ENCODE measurements at places on chromosomes 16 and 17.

- DNase-seq = no peak
Measured at GRCh38 chr16:84605339-84605848, 12.5 kb downstream of the COTL1 start.

DNA sequence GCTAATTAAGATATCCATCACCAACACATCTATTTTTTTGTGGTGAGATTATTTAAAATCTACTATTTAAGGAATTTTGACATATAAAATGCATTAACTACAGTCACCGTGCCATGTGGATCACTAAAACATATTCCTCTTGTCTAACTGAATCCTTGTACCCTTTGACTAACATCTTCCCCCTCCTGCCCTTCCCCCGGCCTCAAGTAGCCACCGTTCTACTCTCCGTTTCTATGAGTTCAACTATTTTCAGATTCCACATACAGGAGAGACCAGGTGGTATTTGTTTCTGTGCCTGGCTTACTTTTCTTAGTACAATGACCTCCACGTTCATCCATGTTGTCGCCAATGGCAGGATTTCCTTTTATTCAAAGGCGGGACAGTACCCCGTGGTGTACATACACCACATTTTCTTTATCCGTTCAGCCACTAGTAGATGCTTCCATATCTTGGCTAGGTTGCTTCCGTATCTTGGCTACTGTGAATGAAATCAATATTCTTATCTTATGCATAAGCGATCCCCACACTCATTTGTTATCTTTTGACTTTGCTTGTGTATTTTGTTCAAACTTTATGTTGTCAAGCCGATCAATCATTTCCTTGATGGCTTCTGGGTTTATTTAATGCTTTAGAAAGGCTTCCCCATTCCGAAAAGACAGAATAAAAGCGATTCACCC lies 134.7 kb downstream of the KCNJ12 start:
- no peak for DNase-seq

DNA sequence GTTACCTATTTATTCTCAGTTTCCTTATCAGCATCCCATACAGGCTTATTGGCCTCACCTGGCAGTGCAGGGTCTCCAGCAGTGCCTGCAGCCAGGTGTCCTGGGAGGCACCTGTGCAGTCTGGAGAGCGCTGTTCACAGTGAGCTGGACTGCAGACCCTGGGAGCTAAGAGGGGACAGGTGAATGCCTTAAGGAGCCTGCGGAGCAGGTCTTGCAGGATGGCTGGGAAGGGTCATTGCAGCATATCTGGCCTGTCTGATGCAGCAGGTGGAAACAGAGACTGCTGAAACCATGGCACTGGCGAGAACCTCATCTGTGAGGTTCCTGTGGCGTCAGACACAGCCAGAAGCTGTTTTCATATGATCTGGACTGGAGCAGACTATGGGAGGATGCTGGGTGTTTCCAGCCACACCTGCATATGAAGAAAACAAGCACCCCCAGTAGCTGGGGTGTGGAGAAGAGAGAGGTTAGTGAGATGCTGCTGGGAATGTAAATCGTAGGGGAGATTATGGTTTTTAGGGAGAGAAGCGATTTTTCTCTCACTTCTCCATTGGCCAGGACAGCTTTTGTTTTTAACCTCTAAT lies 77.0 kb downstream of the NTN1 start:
- DNase-seq = no peak

- DNase-seq = no peak
Measured at GRCh38 chr16:56515665-56516064, 4.2 kb downstream of the BBS2 start.

DNA sequence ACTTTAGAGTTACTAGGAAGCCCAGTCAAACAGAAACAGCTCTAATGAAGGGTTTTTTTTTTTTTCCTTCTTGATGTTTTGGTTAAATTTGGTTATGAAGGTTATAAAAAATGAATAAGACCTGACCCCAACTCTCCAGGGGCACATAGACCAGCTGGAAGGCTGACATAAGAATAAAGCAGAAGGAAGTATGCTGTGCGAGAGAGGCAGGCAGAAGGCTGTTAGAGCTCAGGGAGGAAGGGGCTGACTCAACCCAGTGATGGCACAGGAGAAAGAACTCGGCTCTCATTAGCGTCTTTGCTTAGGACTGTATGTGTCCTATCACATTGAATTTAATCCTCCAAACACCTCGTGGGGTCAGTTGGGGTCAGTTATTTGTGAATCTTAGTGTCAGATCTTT lies 474.6 kb downstream of the PMP22 start:
- no peak for DNase-seq

- no peak for DNase-seq
Measured at GRCh38 chr17:8875957-8876356, 8.5 kb upstream of the PIK3R6 start.

- no peak for DNase-seq
Measured at GRCh38 chr16:8937803-8938202, 25.9 kb downstream of the USP7 start.

DNA sequence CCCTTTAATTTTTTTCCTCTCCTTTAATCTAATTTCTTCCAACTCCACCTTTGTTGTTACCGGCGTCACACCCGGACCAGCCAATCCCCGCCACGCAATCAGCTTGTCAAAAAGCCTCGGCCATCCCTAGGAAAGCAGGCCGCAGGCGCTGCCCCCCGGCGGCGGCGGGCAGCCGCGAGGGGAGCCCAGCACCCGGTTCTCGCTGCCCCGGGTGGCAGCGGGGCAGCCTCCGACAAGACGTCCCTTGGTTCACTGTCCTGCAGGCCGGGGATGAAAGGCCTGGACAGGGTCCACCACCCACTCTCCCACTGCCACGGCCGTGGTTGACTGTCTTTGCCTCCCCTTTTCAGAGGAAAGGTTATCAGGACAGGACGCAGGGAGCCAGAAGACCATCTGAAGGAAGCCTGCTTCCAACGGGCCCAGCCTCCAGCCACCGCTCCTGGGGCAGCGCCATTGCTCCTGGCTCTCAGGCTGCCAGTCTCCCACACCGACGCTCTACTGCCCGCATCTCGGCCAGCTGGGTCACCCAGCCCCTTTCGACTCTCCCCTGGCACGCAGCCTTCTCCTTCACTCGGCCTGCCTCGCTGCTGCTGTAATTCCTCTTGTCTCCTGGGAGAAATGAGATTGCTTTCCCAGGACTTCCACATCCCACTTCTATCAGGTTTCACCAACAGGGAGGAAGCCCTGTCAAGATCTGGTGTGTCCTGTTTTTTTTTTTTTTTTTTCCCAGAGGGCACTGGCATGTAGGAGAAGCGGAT lies 2.8 kb upstream of the UBTF start:
- no peak for DNase-seq

DNA sequence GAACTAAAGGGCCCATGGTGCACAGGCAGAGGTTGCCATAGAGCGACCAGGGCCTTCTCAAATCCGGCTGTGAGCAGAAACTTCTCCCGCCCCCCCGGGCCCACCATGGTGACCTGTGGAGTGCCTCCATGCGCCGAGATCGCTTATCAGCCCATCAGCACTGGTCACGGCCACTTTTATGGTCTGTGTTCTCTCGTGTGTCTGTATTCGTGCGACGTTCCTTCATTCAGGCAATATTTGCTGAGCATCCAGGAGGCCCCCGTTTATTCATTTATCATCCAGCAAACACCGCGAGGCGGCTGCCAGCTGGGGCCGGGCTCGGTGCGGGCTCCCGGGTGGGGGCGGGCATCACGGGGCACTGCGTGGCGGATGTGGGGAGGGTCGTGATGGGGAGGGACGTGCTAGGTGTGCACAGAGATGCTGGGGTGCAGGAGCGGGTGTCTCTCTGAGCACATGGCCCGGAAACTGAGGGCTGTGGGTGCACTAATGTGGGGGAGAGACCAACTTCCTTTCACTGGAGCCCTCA lies 88.0 kb upstream of the CBX4 start:
- no peak for DNase-seq

- DNase-seq = no peak
Measured at GRCh38 chr17:44272321-44272951, 4.5 kb upstream of the SLC4A1 start.
